ENCODE measurements at places on chromosomes 4 and X.
A peak's percentile ranks its signal among the peaks of the same experiment; 100 is the strongest.

GRCh38 chr4:25843340-25844097, 19.3 kb downstream of the SEL1L3 start:
- DNase-seq, result peak; percentile 47

DNA sequence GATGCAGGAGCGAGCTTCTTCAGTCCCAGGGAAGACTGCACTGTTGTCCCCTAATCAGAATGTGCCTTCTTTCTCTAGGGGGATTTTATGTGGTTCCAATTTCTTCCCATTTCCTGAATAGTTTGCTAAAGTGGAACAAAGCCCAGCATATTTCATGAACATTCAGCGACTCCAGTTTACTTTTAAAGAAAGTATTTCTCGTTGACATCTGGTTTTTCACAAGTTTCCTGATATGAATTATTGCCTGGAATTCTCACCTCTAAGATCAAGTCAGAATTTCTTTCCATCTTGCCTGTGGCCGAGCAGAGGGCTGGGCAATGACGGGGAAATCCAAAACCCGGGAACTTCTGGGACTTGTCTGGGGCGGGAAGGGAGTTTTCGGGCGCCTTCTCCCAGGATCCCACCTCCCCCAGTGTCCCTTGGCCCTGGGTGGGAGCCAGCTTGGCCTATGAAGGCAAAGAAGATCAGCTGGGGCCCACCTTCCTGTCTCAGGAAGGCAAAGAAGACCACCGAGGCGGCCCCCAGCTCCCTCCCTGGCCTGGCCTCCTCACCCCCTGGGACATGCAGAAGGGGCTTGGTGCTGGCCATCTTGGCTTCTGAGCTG, 15.4 kb downstream of the SORCS2 start:
- no peak for DNase-seq

DNA sequence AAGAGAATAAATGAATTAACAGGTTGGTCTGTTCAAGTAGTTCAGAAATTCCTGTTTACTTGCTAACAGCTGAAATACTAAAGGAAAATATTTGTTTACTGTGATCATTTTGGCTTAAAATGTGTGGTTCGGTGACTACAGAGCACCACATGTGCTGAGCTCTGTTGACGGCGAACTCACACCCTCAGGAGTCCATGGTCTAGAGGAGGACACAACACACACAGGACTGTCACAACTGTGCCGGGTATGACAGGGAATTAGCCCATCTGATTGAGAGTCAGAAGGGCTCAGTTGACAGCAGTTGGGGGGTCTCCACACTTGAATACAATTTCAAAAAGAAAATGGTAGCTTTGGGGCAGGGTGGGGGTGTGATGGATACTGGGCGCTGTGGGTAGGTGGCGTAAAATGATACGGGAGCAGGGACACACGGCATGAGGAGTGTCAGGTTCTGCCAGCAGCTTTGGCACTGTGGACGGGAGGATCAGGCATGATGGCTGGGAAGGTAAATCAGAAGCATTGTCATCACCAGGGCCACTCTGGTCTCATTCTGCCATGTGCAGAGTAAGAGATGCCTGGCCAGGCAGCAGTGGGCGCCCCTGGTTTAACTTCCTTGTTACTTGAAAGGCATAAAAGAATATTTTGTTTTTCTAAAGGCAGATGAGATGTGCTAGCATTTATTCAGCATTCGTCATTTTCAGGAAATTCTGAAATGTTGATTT, 33.3 kb downstream of the CLDN22 start:
- no peak for DNase-seq

- no peak for DNase-seq
Measured at GRCh38 chr4:158771776-158772175, 3.0 kb downstream of the FNIP2 start.

- DNase-seq, result no peak
Measured at GRCh38 chr4:133997436-133997835, 204.2 kb downstream of the PABPC4L start.

GRCh38 chr4:77025643-77026321, 50.0 kb downstream of the CCNI start:
- DNase-seq, result no peak

DNA sequence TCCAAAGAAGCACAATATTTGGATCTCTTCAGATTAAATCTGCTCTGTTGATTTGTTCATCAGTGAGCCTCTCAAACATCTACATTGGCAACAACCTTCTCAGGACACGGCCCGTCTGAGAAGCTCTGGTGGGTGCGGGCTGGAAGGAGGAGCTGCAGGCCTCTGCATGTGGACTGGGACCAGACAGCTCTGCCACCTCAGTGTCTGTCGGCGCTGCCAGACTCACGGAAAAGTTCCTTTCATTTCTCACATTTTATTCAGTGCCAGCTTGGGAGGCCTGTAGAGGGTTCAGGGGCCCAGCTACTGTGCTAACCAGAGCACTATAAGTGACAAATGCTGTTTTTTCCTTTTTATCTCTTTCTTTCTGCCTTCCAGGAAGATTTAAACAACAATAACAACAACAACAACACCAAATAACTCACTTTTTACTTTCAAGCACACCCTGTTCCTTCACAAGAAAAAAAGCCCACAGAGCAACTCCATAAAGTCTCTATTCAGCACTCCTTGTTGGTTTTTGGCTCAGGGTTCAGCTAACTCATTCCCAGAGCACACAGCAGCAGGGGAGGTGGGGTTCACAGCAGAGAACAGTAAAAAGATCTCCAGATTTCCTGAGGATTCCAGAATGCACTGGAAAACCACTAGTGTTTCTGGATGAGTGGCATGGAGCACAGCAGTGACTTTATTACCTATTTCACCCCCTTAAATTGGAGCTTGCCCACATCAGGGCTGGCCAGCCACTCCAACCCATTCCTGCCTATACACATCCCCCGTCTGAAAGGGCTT, 23.2 kb upstream of the HOPX start:
- no peak for DNase-seq

- no peak for DNase-seq
Measured at GRCh38 chr4:124890522-124890921, 178.0 kb upstream of the ANKRD50 start.

DNA sequence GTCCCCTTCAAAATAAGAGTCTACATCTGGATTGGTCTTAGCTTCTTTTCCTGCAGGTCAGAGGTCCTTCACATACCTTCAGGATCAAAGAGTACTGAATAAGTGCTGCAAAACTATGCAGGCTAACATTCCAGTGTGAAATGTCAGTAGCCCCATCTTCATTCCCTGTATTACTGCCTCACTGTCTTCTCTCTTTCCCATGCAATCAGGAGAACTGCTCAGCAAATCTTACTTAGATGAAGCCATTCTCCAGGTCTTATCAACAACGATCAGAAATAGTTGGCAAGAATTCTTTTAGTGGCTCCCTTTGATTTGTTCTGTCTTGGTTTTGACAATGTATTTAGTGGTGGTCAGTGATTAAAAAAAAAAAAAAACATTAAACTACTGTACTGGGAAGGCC, 26.0 kb upstream of the IQCM start:
- DNase-seq, result no peak

- DNase-seq, result no peak
Measured at GRCh38 chrX:102063445-102064074, 61.9 kb upstream of the TCEAL2 start.

DNA sequence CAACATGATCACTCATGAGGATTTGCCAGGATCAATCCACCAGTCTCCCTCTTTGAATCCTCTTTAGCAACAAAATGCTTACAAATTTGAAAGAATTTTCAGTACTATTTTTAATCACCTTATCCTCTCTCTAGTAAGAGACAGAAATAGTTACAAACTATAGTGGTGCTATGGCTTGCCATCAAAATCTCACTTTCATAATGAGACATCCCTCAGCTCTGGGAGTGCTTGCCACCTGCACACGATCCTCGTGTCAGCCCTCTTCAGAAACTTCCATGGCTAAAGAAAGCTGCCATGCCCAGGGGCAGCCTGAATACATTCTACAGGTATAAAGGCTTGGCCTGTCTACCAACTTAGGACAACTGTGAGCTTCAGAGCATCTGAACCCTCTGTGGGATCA, 5.1 kb upstream of the DHX15 start:
- no peak for DNase-seq

DNA sequence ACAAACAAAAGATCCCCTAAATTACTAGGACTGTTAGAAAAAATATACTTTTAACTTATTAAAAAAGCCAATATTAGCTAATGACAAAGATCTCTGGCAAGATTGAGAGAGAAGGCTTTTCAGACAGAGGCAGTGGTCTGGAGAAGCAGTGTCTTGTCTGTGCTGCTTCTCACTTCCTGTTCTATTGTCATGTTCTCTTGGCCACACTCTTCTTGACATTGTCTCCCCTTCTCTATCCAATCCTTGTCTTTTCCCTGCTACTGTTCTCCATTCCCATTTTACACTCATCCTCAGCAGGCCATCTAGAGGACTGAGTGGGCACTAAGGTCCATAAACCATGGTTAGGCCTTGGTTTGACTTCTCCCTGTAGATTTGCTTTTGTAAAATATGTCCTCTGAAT, 14.0 kb upstream of the TAPT1 start:
- DNase-seq, result no peak

- no peak for DNase-seq
Measured at GRCh38 chr4:119512398-119512797, 116.2 kb downstream of the PDE5A start.

DNA sequence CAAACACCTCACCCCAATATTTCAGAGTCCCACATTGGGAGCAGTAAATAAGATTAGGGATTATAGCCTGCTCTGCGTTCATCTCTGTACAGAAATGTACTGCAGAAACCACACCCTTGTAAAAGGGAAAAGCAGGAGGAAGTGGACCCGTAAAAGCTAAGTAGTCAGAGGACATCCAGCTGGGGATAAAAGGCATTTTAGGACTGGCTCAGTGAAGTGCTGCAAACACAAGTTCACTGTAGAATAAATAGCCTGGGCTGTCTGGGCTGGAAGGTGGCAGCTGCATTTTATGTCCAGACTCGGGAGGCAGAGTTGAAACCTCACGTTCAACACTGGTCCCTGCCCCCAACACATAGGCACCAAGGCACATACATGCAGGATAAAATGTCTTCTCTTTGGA, 178.7 kb upstream of the FAT1 start:
- no peak for DNase-seq

GRCh38 chr4:16503421-16504100, 277.3 kb upstream of the TAPT1 start:
- DNase-seq, result no peak

DNA sequence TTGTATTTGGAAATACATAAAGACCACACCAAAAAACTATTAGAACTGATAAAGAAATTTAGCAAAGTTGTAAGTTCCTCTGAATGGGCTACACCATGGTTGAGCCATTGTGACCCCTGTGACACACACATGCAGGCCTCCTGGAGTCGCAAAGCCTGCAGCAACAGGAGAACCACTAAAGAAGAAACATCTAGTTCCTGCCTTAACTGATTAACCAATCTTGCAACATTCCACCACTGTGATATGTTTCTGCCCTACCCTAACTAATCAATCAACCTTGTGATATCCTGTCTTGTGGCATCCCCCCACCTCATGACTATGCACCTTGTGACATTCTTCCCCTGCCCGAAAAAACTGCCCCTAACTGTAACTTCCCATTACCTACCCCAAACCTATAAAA, 401.8 kb downstream of the PRDM5 start:
- DNase-seq, result no peak

DNA sequence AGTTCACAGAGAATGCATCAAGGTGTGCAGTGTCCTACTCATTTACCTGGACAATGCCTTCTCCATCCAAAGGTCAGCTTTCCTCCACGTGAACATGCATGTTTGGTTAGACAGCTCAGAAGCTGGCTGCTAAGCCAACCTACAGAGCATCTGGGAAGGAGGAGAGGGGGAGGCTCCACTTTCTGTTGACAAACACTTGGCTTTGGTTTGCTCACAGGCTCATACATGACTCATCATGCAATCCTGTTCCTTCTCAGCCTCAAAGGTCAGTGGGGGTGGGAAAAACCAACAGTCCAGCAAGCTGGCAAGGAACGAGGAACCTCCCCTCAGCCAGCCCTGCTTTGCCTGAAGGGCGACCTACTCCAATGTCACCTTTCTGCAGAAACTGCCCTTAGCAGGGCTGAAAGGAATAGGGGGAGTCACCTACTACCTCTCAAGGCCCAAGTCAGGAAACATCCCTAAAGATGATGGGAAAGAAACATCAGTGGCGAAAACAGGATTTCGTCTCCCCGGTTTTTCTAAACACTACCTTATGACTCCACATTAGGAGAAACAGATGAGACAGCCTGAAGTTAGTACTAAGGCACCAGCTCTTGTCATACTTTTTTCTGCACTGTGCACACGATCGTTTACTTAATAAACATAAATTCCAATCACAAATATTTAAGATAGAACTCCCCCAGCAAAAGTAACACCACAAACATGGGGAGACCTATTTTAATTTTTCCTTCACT, 37.9 kb downstream of the RELL1 start:
- peak; percentile 82 for DNase-seq

DNA sequence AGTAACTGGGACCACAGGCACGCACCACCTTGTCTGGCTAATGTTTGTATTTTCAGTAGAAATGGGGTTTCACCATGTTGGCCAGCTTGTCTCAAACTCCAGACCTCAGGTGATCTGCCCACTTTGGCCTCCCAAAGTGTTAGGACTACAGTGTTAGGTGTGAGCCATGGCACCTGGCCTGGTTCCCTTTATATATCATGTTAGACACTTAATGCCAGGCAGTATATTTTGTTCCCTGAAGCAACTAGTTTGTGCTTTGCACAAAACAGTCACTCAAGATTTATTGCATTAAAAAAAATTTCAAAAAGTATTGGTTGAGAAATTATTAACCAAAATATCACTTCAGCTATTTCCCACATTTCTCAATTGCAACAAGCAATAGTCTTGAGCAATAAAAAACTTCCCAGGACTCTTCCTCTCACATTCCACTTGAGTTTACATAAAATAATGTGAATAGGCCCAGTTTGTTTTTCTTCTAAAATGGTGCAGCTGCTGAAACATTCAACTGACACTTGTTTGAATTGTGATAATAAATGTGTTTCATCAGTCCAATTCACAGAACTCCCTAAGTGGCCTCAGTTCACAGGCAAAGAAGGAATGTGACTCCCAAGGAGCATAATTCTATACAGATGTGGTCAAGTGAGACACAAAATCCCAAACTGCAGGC, 22.7 kb downstream of the CXCL1 start:
- DNase-seq, result no peak

DNA sequence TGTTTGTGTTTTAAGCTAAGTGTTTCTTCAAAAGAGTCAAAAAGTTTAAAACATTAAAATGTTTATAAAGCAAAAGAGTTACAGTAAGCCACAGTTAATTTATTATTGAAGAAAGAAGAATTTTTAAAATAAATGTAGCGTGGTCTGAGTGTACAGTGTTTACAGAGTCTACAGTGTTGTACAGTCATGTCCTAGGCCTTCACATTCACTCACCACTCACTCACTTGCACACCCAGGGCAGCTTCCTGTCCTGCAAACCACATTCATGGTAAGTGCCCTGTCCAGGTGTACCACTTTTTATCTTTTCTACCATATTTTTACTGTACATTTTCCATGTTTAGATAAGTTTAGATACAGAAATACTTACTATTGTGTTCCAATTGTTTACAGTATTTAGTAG, 239.7 kb upstream of the AGA start:
- DNase-seq, result no peak

DNA sequence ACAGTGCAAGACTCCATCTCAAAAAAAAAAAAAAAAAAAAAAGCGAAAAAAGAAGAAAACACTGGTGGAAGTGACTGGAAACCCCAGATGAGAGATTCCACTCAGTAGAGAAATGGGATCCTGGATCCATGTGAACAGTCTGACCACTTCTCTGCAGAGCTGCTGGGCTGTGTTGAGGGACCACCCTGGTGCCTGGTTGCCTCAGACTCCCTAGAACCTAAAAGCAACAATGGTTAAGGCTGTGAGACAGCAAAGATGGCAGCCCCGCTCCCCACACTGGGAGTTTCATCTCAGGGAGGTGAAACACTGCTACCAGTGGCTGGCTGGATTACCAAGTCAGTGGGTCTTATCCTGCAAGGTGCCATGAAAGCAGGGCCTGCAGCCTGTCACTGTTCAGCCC, 152.8 kb upstream of the ARSJ start:
- no peak for DNase-seq

- no peak for DNase-seq
Measured at GRCh38 chr4:137274404-137274803, 257.9 kb downstream of the PCDH18 start.

Measured in RCC 7860 (cell line).